Cardiac septum (tissue), 1 donor: ENCODE measurements at places on chromosomes 6 and 20.
A peak's percentile ranks its signal among the peaks of the same experiment; 100 is the strongest.

- no peak for DNase-seq
Measured at GRCh38 chr6:90385759-90386313, 89.2 kb upstream of the BACH2 start.

GRCh38 chr20:50303573-50304500 is 113.2 kb downstream of the CEBPB start:
- peak; percentile 85 for DNase-seq

GRCh38 chr6:144471986-144472385 is 186.9 kb downstream of the UTRN start:
- no peak for DNase-seq

- no peak for DNase-seq
Measured at GRCh38 chr20:19993958-19994669, 23.0 kb upstream of the NAA20 start.

GRCh38 chr6:52207066-52207465 is 20.9 kb downstream of the IL17A start:
- DNase-seq, result no peak

- no peak for DNase-seq
Measured at GRCh38 chr6:127578900-127579299, 1.9 kb downstream of the C6orf58 start.

DNA sequence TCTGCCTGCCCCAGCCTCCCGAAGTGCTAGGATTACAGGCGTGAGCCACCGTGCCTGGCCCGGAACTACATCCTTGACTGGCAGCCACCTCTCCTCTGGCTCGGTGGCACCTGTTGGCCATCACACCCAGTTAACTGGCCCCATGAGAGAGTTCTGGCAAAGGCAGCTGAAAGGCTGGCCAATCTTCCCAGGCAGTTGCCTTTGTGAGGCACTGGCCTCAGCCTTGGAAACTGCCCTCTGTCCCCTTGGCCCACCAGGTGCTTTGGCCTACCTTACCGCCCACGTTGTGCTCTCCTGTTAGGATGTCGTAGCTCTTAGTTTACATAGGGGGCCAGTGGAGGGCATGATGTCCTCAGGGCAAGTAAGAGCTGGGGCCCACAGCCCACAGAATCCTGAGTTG is 9.6 kb upstream of the MANBAL start:
- no peak for DNase-seq

GRCh38 chr6:145147981-145148749 is 587.2 kb downstream of the EPM2A start:
- no peak for DNase-seq

GRCh38 chr20:32636821-32637220 is 36.9 kb downstream of the C20orf203 start:
- no peak for DNase-seq

GRCh38 chr6:106745197-106745770 is 115.9 kb downstream of the QRSL1 start:
- DNase-seq, result no peak

- DNase-seq, result no peak
Measured at GRCh38 chr20:8787090-8787489, 281.8 kb upstream of the PLCB4 start.

- no peak for DNase-seq
Measured at GRCh38 chr20:1887321-1887720, 7.9 kb upstream of the SIRPA start.

DNA sequence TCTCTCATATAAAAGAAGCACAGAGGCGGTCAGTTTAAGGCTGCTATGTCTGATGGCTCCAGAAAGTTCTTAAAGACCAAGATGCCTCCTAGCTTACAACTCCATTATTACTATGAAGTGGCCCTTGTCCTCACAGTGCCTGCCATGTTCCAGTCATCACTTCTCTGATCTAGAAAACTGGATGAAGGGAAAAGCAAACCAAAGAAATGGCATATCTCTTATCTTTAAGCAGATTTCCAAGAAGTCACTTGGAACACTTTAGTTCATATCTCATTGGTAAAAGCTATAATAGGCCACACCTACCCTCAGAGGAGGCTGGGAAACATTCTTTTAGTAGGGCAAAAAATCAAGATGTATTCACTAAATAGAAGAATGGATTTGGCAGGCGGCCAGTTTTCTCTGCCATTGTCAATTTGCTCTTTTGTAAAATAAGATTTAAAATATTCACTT is 289.6 kb downstream of the TBC1D7 start:
- no peak for DNase-seq

- no peak for DNase-seq
Measured at GRCh38 chr6:45522486-45522885, 144.8 kb upstream of the SUPT3H start.

DNA sequence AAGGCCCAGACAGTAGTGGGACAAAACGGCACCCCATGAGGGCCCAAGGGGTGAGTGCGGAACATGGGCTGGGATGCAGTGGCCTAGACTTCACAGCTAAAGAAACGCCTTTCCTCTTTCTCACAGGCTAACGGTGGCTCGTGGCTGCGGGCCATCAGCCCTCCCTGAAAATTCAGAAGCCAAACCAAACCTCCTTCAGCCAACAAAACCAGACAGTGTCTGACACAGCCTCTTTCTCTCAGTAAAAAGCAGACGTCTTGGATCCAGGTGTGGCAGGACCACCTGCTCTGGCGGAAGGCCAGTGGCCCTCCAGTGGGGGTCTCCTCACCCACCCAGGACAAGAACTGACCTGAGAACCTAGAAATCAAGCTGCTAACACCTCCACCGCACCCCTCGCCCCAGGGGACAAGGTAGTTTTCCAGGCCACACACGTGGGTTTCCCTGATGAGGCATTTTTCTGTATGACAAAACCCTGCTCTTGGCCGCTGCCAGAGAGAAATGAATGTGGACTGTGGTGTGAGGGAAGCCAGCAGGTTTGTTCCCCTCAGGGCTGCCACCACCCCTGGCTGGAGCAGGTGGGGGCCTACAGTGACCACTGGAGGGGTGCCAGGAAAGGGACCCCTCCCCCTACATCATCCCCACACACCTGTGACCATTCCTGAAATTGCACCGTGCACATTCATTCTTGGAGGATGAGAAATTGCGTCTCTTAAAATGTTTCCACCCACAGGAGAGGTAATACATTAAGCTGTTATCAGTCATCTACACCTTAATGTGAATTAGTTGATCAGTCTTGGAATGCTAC is 76.8 kb upstream of the PIM1 start:
- no peak for DNase-seq

GRCh38 chr6:107730106-107730505 is 94.0 kb downstream of the SCML4 start:
- no peak for DNase-seq

GRCh38 chr6:132228894-132229293 is 172.4 kb downstream of the MOXD1 start:
- no peak for DNase-seq

GRCh38 chr20:6699921-6700562 is 67.4 kb upstream of the BMP2 start:
- DNase-seq, result no peak

- no peak for DNase-seq
Measured at GRCh38 chr6:169627736-169628607, 73.9 kb downstream of the WDR27 start.

DNA sequence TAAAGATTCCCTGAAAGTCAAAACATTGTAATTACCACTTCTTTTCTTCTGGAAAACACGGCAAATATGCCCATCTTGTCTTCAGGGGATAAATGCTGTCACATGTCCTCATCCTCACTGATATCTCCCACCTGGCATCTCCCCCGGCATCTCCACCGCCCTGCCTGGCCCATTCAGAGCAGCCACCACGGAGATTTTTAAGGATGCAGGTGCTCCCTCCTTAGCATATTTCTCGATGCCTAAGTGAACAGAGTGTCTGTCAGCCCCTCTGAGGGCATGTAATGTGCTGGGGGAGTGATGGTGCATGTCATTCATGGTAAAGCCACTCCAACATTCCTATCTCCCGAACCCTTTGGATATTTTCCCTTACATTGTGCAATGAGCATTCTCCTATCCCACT is 215.5 kb downstream of the PREX1 start:
- peak; percentile 31 for DNase-seq

- DNase-seq, result no peak
Measured at GRCh38 chr20:199996-200395, 10.5 kb upstream of the DEFB128 start.

DNA sequence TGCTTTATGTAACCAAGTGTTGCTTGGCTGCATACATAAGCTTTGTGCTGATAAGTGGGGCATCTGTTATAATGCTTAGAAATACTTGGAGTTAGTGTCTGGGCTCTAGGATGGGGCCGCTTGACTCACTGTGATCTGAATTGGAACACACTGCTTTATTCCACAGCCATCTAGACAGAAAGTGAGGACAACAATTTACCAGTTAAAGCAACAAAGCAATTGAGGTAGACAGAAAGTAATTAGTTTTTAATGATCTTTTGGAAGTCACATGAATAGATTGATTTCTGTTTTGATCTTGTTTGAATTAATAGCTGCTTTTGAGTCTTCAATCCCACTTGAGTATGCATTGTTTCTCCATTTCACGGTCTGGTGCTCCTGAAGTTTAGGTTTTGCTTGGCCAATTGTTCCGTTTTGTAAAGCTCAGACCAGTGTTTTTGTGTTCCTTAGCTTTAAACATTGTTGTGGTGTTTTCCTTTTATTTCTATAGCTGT is 157.5 kb downstream of the TRMT11 start:
- no peak for DNase-seq

GRCh38 chr6:63097222-63097621 is 114.0 kb upstream of the FKBP1C start:
- DNase-seq, result no peak

DNA sequence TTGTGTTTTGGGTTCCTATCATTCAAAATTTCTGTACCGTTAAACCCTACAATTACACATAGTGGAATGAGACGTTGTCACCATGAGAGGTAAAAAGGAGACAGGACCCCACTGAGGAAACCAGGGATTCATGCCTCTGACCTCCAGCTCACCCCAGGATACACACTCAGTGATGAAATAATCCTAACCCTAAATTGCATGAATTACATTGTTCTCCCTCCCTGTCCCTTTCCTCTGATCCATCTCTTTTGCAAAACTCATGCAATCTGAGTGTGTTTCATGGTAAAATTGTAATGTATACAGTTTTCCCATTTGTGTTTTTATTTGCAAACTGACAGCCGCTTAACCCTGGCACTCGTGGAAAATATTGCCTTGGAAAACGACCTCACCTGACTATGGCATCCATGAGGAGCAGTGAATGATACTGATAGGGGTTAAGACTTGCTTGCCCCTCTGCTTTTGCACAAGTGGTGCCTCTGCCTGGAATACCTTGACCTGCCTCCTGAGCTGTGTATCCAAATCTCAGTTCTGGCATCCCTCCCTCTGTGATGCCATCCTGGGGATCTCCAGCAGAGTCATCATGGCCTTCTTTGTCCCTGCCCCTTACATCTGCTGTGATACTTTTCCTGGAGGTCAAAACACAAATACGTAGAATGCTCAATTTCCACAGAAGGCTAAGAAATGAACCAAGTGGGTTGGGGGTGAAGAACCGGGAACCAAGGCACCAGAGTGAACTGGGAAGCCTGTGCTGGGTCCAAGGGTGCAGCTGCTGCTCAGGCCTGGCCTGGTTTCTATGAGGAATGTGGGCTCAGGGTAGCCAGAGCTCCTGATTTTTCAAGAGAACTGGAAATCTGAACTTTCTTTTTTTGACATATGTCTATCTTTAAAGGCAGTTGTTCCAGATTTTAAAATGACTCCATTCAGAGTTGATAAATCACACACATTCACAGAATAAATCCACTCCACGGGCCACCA is 211.6 kb upstream of the ZNF217 start:
- no peak for DNase-seq

DNA sequence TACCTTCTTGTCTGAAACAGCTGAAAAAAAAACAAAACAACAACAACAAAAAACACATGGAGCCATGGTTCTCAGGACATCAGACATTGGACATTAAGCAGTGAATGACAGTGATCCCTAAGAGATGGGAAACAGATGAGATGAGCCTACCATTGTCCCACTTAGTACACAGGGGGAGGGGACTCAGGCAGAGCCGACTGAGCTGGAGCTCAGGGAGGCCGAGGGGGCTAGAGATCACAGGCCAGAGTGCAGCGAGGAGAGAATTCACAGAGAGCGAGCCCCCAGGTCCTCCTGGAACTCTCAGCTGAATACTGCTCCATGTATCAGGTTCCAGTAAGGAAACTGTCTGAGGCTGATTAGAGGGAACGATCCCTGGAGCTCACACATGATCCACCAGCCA is 134.6 kb downstream of the GRM4 start:
- no peak for DNase-seq

GRCh38 chr6:145110109-145110508 is 625.2 kb downstream of the EPM2A start:
- no peak for DNase-seq

DNA sequence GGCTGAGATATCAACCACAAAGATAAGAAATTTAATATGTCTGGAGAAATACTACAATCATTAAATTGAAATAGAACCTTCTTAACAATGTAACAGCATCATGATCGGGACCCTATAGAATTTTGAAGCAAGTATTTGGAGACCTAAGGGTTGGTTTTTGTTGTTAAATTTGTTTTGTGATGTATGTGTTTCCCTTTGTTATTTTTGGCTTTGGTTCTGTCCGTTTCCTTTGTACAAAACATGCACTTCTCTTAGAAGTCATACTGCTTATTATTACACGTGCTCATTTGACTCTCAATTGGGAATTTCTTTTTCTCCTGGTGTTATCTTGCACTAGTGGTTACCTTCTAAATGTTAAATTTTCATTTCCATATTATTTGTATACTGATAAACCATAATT is 4.0 kb upstream of the PLN start:
- DNase-seq, result no peak

DNA sequence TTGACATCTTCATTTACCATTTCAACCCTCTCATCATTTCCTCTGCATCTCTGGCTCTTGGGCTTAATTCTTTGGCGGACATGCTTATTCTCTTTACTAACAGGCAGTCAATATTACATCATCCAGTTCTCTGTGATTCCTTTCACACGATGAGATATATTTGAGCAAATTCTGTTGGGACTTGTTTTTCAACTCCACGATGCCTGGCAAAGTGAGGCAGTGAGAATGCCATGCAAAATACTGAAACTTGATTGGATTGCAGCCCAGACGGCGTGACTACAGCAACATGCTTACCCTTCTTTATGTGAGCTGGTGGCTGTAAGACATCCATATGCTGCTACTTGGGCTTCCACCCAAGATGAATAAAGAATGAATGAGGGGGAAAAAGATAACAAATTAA is 101.7 kb upstream of the SPACA1 start:
- no peak for DNase-seq

DNA sequence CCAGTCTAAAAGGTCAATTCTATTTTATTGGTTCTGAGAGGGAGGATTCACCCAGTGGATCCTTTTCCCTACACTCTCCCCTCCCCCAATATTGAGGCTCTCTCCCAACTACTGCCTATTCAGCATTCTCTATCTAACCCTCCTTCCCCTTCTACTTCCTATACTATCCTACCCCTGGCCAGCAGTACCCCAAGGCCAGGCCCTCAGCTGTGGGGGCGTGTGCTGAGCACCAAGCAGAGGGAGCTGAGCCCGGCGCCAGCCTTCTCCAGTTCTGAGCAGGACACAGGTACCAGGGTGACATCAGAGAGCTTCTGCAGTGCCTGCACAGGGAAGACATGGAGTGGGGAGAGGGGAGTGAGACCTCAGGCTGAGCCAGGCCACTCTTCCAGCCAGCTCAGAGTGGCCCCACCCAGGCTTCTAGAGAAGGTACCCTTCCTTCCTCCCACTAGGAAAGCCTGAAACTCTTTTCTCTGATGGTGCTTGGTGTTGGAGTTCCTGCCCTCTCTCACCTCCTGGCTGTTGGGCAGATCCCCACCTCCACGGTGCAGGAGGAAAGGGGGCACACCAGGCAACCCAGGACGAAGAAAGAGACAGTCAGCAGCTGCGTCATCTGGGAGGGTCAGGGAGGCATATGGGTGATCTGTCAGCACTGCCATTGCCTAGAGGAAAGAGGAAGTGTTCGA is 1.9 kb downstream of the DDAH2 start:
- DNase-seq, result no peak
